ENCODE measurements at places on chromosomes 1 and 21. TPM values are rescaled to one million over a fixed set of nuclear protein-coding genes. Genes with fewer than 3 reads are reported as not detected.

DNA sequence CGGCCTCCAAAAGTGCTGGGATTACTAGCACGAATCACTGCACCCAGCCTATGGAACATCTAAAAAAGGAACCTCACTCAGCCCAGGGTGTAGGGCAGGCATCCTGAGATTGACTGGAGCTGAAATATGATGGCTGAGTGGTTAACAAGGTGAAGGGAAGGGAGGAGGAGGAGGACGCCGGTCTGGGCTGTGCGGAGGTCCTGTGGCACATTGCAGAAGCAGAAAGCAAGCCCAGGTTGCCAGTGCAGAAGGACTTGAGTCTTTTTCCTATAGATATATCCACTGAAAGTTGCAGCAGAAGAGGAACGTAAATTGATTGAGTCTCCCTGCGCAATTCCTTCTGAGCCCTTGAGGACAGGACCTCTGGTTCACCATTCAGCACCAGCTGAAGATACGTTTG, 1.5 kb upstream of the KIF17 start:
- no peak for DNase-seq

DNA sequence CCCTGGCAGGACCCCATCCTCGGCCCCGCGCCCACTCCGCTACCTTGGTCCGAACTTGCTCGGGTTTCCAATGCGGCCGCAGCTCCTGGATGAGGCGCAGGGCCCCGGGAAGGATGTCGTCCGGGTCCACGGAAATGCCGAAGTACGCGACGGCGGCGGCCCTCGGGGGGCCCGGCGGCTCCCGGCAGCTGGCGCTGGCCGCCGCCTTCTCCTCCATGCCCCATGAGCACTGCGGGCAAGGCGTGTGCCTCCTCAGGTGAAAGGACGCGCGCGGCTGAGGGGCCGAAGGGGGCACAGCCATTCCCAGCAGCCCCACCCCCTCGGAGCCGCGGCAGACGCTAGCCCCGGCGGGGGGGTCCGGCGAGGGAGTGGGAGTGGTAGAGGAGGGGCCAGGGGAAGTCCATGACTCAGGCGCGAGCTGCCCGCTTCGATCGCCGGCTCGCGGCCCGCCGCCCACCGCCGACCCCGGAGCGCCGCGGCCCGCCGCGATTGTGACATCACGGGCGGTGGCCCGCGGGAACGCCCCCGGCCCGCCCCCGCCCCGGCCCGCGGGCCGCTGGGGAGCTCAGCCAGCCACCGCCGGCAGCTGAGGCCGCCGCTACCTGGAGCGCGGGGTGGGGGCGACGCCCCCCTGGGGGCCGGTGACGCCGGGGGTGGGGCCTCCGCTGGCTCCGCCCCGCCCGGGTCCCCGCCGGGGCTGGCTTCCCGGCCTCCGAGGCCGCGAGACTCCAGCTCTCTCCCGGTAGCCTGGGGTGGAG, at the start of gene ETNK2:
Gene ETNK2, minus strand, starts transcription at position 493 of the 758 bp plus-strand sequence. Its CDS starts 192 bp downstream, at position 301.
- no peak for DNase-seq

- DNase-seq: no peak
Measured at GRCh38 chr1:179156026-179156425, 73.5 kb downstream of the ABL2 start.

DNA sequence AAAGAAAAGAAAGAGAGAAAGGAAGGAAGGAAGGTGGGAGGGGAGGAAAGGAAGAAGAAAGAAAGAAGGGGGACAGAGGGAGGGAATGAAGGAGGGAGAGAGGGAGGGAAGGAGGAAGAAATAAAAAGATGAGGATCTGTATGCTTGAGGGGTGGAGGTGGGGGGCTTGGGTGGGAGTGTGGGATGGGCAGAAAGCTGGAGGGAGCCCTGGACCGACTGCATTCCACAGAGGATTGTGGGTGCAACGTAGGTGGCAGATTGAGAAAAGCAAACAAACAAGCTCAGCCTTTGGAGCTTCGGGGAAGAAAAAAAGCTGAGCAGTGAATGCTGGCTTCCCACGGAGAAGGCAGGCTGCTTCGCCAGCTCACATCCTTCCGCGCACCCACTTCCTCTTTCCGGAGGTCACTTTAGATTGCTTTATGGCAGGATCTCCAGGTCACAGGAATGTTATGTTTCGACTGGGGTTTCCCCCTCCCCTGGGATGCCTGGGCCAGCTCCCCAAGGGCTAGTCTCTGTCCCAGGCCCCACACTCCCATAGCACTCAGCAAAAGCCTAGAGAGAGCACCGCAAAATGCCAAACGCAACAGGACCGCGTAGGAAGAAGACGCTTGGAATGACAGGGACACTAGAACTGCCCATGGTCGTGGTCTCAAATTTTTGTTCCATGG, 20.7 kb upstream of the LGALS8 start:
- DNase-seq: no peak

GRCh38 chr1:233215135-233215760, 80.3 kb downstream of the PCNX2 start:
- DNase-seq: no peak

DNA sequence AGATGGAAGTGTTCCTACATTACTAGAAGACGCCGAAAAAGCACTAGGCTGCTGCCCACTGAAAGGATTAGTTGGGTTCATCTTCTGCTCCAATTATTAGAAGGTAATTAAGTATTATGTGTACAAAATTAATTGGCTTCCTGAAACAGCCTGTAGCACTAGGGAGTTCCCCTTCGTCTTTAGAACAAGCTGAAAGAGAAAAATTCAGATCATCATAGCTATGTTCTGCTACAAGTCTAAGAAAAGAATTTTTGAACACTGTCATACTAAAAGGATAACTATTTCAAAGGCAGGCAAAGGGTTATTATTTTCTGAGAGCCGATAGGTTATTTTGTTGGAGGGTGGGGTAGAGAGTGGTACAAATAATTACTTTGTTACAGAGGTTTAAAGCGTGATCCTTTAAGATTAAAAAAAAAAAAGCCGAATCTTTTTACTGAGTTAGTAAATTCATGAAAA, at the start of gene MCM3AP:
Gene MCM3AP, minus strand, starts transcription at position 406 of the 456 bp plus-strand sequence. Its CDS starts 325 bp downstream, at position 81.
- no peak for DNase-seq

GRCh38 chr1:89975540-89976125, 19.3 kb upstream of the ZNF326 start:
- DNase-seq: no peak

DNA sequence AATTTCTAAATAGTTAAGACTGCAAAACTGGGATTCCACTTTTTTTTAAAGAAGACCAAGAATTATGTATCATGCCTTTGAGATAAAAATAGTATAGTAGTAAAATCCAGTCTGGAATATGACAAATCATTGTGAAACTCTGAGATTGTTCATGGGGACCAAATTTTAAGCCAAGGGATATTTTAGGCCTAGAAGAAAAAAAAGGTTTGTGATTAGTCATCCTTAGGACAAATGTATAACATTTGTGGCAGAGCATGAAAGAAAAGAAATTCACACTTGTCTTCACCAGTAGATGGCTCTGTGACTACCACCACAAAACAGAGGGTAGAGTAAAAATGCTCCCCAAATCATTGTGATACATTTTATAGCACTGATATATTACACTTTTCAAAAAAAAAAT, 226.1 kb downstream of the KCTD3 start:
- no peak for DNase-seq

DNA sequence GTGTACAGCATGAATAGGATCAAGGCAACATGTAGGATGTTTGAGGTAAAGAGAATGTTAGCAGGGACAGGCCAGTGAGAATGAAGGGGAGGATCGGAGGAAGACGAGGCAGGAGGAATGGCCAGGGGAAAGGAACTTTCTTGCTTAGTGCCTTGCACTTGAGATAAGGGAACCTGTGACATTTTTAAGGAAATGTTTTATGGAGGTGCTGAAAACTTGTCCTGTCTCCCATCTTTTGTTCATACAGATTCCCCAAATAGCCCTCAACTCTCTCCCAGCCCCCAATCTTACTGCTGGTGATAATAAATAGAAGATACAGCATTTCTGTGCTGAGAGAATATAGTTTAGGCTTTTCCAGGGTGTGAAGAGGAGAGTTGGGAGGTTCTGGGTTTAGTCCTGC, 13.6 kb downstream of the ATP8B2 start:
- DNase-seq: no peak

DNA sequence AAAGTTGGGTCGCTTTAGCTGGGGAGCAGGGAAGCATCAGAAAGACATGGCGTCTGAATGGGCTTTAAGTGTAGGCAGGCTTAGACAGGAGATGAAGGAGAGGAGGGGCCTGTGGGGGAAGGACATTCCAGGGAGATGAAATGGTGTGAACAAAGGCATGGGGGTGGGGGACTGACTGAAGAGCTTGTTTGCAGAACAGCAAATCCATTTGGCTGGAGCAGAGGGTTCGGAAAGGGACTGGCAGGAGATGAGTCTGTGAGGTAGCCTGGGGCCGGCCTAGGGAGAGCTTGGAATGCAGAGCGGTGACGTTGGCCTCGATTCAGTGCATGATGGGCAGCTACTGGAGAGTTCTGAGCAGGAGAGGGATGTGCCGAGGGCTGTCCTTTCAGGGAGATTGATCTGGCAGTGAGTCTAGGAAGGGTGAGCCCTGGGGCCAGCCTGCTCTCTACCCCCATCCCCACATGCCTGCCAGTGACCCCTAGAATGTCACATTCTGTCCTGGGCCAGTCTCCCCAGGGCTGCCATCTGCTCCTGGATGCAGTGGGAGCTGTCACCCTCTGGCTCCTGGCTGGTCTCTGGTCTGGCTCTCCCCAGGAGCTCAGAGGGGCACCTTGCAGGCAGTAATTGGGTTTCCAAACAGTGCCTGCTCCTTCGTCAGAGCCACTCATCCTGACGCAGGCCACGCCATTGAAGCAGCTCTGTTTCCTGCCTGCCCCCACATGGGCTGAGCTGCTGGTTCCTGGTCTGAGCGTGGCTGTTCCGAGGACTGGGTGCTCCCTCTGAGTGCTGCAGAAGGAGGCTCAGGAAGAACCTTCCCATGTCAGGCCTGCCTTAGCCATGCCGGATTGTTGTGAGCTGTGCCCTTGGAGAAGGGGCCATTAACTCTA, 22.3 kb upstream of the TMEM222 start:
- DNase-seq: no peak

DNA sequence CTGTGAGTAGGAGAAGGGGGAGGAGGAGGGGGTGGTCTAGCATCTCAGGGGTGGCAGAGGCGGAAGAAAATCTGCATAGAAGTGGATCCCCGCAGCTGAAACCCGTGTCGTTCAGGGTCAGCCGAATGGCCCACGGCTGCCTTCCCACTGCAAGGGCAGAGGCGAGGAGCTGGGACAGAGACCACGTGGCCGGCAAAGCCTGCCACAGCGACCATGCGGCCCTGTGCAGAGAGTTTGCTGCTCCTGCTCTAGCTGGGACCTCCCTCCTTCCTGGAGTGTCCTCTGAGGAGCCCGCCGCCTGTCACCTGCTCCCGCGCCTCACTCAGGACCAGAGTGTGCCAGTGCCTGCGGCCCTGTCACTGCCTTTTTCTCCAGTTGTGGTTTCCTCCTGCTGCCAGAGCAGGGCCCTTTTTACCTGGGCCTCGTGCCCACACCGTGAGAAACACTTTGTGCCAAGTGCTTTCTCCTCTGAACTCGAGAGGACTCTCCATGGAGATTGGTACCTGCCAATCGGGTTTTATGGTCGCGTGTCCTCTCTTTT, 5.4 kb upstream of the TRPM2 start:
- no peak for DNase-seq

DNA sequence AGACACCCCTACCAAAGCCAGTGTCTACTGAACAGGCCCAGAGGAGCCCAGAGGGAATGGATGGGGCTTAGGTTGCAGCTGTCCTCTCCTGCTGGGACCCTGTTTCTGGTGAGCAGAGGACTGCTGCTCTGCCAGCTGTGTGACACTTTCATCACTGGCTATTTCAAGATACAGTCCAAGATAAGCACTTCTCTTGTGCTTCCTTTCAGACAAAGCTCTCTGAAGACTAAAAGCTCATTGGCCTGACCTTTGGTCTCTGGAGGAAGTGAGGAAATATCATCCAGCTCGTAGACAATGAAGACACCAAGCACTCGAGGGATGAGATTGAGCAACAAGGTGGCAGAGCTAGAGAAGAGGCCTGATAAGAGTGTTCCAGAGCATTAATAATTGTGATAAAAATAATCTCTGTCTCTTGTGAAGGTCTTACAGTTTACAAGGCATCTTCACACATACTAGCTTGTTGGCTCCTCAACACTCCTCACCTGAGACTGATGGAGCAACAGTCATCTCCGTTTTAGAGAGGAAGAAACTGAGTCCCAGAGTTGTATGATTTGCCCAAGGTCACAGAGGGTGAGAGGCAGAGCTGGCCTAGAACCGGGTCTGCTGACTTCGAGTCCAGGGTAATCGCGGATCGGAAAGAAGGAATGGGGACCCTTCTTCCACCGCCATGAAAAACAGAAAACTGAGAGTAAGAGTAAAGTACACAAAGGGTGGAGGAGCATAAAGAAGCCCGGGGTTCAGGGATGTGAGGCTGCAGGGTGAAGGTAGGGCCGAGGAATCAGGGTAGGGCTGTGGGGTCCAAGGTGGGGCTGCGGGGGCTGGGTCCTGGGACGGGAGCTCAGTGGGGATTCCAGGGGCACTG, 666 bp downstream of the PAFAH2 start:
- no peak for DNase-seq

GRCh38 chr1:14440731-14441130, 157.8 kb upstream of the KAZN start:
- no peak for DNase-seq

- no peak for DNase-seq
Measured at GRCh38 chr1:172176206-172176605, 244.3 kb upstream of the C1orf105 start.

DNA sequence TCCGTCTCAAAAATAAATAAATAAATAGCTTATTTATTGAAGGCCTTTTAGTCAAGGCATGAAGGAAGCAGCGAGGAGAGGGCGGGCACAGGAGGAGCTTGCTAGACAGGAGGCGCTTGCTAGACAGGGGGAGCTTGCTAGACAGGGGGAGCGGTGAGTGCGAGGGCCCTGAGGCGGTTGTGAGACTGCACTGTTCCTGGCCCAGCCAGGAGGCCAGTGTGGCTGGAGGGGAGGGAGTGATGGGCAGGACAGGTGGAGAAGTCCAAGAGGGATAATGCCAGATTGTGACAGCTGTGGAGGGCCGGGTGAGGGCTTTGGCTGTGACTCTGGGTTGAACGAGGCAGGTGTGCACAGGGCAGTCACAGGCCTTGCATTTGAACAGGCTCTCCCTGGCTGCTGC, 18.2 kb downstream of the KIF17 start:
- DNase-seq: no peak

DNA sequence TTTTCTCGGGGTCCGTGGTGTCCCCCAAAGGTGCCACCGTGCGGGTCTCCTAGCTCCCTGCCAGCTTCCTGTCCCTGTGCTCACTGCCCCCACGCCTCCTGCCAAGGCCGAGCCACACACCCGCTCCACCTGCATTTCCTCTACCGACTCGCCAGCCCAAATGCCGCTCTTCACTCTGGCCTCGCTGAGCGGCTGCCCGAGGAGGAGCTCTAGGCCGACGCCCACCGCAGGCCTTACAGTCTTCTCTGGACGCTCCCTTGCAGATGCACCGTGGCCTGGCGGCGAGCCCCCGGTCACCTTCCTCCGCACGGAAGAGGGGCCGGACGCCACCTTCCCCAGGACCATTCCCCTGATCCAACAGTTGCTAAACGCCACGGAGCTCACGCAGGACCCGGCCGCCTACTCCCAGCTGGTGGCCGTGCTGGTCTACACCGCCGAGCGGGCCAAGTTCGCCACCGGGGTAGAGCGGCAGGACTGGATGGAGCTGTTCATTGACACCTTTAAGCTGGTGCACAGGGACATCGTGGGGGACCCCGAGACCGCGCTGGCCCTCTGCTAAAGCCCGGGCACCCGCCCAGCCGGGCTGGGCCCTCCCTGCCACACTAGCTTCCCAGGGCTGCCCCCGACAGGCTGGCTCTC, 26.3 kb downstream of the FTCD start:
- DNase-seq: peak; percentile 71

- DNase-seq: no peak
Measured at GRCh38 chr1:12112711-12113161, 49.6 kb downstream of the TNFRSF8 start.

Gene KRTAP21-2
- not detected for total RNA-seq

Gene C1QA
- 24.3 TPM for total RNA-seq

Gene FOXD2
- total RNA-seq: not detected

Gene PHACTR4
- 64.2 TPM for total RNA-seq

Gene PTAFR
- 4.7 TPM for total RNA-seq

Gene MPZ
- total RNA-seq: 2.9 TPM

Gene S100A9
- total RNA-seq: 26.2 TPM
